Occipital lobe (tissue), 3 donors: ENCODE measurements at places on chromosomes 11 and 22. TPM values are rescaled to one million over a fixed set of nuclear protein-coding genes. Genes with fewer than 3 reads are reported as not detected.

- DNase-seq = peak; percentile 26
Measured at GRCh38 chr11:2156416-2157182, 4.4 kb downstream of the INS start.

DNA sequence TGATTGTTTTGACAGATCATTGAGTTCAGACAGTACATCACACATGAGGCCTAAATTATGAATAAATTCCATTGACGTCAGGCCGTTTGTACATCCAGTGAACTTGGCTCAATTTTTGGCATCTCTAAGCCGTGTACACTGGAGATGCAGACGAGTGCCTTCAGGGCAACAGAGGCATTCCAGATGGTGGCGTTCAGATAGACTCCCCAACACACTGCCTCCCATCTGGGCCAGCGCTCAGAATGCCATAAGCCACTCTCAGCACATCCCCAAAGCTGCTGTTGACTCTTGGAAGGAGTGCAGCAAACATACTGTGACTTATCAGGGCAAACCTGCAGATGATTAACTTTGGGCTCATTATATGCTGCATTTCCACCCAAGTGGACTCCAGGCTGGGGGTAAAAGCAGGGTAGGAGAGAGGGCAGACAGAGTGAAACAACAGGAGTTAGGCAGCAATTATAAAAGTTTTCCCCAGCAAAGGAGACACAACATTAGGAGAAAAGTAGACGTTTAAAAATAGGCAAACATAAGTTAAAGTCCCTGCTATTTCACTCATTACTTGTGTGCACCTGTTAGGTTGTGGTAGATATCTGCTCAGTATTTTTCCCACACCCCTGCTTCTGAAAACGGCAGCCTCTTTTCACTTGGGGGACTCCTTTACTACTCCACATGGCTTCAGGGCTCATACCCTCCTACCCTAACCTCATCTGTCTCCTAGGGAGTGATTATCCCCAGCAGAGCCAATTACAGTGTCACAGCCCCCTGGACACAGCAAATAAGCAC lies 60.2 kb upstream of the PDE3B start:
- DNase-seq = no peak

CCDC73 gene
- total RNA-seq = not detected

GRCh38 chr11:12246147-12246546 lies 131.2 kb upstream of the PARVA start:
- no peak for DNase-seq

DNA sequence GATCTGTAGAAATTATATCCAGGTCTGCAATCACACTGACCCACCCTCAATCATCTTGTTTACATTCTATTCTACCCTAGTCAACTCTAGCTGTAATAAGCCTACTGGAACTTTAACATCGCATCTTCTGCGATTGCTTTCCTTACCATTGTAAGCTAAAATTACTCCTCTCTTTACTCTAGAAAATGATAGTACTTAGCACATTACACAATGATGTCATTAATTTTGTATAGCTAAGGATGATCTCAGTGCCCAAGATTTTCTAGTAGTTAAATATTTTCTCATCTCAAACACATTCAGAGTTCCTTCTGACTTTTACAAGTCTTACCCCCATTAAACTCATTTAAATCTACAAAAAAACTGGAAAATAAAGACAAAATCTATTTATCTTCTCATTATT lies 39.6 kb upstream of the CTSC start:
- no peak for DNase-seq

DNA sequence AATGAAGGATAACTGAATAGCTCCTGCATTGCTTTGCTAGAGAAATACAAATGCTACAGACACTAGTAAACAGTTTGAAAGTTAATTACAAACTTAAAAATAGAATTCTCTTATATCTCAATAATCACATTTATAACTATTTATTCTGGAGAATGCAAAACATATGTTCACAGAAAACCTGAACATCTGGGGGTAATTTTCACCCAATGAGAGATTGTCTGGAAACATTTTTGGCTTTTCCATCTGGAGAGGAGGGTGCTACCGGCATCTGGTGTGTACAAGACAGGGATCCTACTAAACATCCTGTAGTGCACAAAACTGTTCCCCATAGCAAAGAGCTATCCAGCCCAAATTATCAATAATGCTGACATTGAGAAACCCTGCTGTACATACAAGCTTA lies 378.4 kb upstream of the CHORDC1 start:
- DNase-seq = no peak

PARVA gene
- total RNA-seq = 5.6 TPM

TMEM126B gene
- 45.1 TPM for total RNA-seq

OR5D18 gene
- not detected for total RNA-seq

DNA sequence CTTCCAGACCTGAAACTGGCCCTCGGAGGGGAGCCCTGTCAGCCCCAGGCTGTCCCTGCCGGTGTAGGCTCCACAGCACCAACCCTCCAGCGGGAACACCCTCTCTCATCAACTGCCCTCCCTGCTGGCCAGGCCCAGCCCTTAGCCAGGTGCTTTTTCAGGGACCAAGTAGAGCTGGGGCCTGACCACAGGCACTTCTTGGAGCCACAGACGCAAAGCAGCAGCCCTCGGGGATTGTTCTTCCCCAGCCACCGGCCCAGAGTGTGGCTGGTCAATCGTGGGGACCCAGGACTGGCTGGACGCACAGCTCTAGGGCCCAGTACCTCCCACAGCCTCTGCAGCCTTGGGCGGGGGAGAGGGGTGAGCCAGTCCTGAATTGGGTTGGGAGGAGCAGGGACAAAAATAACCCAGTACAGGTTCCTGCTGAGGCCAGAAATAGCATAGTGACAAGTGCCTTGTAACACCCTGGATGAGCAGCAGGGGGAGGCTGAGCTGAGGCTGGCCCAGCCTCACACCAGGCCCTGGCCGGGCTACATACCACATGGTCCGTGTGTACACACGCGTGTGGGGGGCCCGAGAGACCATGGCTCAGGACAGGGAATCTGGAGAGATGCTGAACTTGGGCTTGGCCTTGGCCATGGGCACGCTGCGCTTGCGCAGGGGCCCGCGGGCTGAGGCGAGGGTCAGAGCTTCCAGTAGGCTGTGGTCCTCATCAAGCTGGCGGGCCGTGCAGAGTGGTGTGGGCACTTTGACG lies 2.0 kb downstream of the KCNJ11 start:
- DNase-seq = peak; percentile 66

DNA sequence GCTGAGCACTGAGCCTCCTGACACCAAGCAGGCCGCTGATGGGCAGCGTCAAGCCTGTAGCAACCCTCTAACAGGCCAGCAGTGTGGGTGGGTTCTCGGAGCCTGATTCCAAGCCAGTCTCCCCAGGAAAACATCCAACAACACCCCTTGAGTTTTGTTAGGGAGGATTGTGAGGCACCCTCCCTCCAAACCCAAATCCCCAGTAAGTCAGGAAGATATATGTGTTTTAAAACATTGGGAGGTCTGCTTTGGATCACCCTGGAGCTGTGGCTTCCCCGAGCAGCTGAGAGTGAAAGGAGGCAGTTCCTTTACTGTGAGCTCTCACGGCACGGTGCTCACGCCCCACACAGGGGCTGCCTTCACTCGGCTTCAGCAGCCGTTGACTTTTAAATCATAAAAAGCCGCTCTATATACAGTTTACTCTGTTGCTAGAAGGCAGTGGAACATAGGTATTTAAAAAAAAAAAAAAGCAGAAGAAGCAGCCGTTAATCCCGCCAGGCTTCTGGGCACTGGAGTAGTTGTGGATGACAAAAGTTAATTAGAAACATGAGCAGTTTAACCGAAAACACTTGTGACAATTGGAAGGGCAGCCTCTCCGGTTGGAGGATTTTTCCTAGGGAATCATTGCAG lies 218.6 kb downstream of the NAV2 start:
- DNase-seq = no peak

DNA sequence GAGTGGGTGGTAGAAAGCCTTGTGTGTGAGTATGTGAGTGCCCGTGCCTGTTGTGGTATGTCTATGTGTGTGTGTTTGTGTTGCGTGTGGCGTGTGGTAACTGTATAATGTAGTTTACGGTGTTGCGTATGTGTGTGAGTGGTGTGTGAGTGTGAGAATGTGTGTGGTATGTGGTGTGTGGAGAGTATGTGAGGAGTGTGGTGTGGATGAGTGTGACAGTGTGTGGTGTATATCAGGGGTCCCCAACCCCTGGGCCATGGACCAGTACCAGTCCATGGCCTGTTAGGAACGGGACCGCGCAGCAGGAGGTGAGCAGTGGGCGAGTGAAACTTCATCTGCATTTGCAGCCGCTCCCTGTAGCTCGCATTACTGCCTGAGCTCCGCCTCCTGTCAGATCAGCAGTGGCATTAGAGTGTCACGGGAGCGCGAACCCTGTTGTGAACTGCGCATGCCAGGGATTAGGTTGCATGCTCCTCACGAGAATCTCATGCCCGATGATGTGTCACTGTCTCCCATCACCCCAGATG lies 5.7 kb downstream of the UPK3A start:
- no peak for DNase-seq

MRGPRX4 gene
- total RNA-seq = not detected

OR2D2 gene
- total RNA-seq = 0.31 TPM

GRCh38 chr22:25362215-25362882 lies 142.9 kb downstream of the CRYBB2 start:
- DNase-seq = peak; percentile 27

MRGPRE gene
- not detected for total RNA-seq

GRCh38 chr22:49062155-49062801 lies 765.4 kb downstream of the BRD1 start:
- DNase-seq = no peak

DNA sequence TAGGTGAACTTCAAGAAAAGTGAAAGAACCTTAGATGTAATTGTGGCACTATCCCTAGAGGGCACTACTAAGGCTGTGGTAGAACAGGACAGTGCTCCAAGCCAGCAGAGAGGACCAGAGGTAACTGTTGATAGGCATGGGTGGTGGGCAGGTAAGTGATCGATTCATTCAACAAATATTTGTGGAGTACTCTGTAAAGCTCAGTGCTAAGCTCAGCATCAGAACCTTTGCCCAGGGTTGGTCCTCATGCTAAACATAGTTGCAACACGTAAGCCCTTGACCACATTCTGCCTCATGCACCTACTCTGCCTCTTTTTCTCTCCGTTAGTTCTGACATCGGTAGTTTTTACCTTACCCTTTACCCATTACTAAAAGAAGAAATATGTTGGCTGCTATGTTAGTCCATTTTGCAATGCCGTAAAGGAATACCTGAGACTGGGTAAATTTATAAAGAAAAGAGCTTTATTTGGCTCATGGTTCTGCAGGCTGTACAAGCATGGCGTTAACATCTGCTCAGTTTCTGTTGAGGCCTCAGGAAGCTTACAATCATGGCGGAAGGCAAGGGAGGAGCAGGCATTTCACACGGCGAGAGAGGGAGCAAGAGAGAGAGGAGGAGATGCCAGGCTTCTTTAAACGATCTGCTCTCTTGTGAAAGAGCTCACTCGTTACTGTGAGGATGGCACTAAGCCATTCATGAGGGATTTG lies 18.4 kb upstream of the NNMT start:
- DNase-seq = no peak

GRCh38 chr11:94934846-94935245 lies 38.5 kb downstream of the CWC15 start:
- no peak for DNase-seq

HBE1 gene
- total RNA-seq = 3.6 TPM

DNA sequence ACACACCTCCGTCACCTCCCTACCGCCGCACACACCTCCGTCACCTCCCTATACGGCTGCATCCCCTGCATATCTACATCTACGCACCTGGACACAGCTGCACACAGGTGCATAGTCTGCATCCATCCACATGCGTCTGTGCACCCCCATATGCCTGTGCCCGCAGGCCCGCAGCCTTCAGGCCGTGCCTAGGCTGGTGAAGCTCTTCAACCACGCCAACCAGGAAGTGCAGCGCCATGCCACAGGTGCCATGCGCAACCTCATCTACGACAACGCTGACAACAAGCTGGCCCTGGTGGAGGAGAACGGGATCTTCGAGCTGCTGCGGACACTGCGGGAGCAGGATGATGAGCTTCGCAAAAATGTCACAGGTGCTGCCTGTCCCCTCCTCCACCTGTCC lies 4.8 kb downstream of the PKP3 start:
- no peak for DNase-seq

DNA sequence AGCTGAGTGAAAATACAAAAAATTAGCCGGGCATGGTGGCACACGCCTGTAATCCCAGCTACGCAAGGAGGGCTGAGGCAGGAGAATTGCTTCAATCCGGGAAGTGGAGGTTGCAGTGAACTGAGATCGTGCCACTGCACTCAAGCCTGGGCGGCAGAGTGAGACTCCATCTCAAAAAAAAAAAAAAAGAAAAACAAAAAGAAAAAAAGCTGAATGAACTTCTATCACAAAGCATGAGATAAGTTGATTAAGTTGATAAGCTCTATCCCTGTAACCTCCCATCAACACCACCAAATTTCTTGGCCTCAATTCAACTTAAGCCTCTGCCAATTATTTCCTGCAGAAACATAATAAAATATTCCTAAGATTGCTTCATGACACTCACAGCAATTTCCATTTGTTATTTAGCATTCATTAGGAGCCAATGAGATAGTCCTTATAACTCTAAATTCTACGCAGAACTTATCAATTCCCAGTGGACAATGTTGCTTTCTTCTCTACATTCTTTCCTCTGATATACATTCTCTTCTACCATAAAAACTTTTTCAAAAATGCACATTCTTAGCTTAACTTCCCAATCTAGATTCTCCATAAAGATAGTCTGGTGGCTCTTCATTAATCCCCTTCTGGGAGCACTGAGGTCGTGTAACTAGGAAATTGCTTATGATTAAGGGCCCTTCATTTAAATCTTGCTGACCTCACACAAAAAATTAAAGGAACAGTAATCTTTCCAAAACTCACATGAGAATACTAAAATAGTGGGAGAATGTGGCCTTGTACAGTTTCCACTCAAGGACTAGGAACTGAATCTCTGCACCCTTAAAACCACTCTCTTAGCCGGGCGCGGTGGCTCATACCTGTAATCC lies 2.9 kb downstream of the AMBRA1 start:
- DNase-seq = no peak

- DNase-seq = no peak
Measured at GRCh38 chr22:45831394-45831793, 145.6 kb downstream of the WNT7B start.

HORMAD2 gene
- 0.78 TPM for total RNA-seq

GRCh38 chr22:49107561-49107960 lies 720.1 kb downstream of the BRD1 start:
- no peak for DNase-seq

- DNase-seq = no peak
Measured at GRCh38 chr11:116895048-116895757, 57.8 kb upstream of the APOA1 start.
